ENCODE measurements at places on chromosomes 13 and 19.

GRCh38 chr19:17748884-17749638 is 2.2 kb upstream of the FCHO1 start:
- DNase-seq = no peak

GRCh38 chr13:51581148-51581820 is 3.0 kb upstream of the WDFY2 start:
- no peak for DNase-seq

- no peak for DNase-seq
Observed at GRCh38 chr13:110811771-110812120, 98.2 kb downstream of the ING1 start.

DNA sequence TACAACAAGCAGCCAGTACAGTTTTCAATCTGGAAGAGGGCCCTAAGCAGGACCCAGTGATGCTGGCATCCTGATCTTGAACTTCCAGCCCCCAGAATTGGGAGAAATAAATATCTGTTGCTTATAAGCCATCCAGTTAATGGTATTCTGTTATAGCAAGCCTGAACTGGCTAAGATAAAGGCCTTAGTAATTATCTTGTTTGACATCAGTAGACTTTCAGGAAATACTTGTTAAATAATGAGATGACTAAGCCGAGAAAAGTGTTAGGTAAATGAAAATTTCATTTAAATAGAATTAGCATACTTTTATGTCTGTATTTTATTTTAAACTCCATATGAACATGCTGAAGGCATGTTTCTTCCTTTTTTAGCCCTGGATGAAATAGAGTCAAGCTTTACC is 188.2 kb downstream of the OLFM4 start:
- DNase-seq = no peak

DNA sequence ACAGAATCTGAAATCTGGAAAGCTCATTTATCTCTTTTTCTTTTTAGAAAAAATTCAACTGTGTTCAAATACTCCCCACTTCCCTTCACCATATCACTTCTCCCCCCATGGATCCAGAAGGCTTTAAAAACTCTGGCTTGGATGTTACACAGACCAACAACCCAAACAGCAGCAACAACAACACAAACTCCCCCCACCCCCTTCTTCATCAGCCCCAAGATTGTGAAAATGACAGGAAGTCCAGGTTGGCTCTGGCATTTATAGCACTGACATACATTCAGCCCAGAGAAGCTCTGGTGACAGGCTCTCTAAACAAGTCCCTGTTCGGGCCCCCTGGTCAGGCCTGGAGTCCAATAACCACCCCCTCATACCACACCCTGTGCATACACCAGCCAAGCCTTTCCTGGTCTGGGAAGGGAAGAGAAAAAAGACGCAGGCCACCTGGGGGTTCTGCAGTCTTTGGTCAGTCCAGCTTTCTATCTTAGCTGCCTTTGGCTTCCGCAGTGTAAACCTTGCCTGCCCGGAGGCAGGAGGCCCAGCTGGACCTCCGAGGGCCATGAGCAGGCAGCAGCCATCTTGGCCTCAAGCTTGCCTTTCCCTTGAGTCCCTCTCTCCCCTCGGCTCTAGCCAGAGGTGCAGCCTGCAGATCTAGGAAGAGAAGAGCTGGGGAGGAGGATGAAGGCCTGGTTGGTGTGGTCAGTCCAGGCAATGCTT is 6.8 kb downstream of the CDX2 start:
- DNase-seq = no peak

DNA sequence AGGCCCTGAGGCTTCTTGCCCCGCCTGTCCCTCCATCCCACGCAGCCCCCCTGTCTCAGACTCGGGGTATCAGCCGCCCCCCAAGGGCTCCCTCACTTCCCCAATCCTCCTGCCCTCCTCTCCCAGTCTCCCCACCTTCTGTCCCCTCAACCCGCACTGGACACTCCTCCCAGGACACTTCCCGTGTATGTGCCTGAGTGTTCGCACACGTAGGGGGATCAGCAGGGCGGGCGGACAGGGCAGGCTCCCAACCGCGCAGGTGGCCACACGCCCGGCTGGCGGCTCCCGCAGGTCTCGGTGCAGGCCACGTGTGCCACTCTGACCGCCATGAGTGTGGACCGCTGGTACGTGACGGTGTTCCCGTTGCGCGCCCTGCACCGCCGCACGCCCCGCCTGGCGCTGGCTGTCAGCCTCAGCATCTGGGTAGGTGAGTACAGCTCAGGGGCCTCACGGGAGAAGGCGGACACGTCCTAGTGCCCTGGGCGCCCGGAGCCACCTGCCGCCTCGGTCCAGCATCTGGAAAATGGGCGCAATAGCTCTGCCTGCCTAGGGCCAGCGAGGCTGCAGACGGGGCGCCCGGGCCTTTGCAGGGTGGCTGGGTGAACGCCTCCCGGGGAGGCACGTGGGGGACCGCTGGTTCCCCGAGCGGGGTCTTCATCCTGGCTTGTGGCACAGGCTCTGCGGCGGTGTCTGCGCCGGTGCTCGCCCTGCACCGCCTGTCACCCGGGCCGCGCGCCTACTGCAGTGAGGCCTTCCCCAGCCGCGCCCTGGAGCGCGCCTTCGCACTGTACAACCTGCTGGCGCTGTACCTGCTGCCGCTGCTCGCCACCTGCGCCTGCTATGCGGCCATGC is 2.3 kb downstream of the KISS1R start:
- DNase-seq = no peak

DNA sequence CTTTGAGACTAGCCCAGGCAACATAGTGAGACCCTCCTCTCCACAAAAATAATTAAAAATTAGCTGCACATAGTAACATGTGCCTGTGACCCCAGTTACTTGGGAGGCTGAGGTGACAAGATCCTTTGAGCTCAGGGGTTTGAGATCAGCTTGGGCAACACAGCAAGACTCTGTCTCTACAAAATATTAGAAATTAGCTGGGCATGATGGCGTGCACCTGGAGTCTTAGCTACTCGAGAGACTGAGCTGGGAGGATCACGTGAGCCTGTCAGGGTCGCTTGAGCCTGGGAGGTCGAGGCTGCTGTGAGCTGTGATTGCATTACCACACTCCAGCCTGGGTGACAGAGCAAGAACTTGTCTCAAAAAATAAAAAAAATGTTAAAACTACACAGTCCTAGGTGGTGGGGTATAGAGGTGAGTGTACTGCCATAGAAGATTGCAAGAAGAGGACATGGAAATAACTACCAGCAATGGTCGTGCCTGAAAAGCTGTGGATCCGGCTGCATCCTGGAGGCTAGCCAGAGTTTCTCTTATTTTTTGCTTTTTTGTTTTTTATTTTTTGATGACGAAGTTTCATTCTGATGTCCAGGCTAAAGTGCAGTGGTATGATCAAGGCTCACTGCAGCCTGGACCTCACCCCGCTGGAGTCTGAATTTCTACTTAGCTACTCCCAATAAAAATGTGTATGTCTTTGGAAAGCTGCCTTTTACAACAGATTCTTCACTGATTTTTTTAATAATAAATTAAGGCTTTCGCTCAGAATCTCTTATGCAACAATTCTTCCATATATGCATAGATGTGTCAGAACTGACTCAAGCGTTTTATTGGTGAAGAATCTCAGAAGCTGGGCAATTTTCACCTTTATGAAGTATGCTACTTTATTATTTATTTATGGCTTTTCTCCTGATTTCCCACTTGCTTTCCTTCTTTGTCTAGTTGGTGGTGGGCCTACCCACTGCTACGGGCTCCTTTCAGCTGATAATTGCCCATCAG is 393.8 kb downstream of the TSHZ3 start:
- no peak for DNase-seq

DNA sequence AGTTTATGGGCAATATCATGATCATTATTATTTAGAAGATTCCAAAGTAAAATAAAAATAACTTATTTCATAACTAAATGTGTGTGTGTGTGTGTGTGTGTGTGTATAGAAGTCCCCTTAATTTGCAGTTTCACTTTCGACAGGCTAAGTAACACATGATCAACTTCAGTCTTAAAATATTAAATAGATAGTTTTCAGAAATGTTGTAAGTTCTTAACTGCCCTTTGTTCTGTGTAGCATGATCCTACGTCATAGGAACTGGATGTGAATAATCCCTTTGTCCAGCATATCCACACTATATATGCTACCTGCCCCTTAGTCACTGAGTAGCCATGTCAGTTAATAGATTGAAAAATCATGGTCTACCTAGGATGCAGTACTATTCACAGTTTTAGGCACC is 1863.5 kb upstream of the PCDH20 start:
- no peak for DNase-seq

GRCh38 chr19:46144756-46145155 is 3.3 kb upstream of the IGFL2 start:
- no peak for DNase-seq

- no peak for DNase-seq
Observed at GRCh38 chr19:47652285-47652684, 43.4 kb downstream of the BICRA start.

DNA sequence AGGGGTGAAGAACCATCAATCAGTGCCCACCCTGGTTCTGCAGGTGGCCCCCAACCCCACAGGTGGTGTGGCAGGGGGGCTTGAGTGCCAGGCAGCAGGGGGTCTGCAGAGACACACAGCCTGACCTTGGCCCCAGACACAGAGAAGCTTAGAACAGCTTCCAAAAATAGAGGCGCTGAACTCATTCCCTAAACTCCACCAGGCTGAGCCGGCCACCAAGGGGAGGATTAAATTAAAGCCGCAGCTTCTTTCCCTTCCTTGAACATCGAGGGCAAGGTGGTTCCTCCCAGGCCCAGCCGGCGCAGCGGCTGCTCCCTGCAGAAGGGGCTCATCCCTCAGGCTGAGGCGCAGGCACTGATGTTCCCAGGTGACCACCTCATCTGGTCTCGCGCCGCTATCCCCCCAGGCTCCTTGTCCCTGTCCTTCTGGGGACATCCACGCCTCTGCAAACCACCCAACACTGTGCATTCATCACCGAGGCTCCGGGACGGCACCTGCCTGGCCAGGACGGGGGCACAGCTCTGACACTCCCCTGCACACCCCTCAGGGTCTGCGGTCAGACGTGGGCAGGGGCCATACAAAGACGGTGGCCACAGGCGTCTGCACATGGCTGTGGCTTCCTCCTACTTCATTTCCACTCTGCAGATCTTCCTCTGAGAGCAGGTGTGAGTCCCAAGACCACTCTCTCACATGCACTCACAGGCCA is 30.9 kb downstream of the LAMP1 start:
- no peak for DNase-seq

- no peak for DNase-seq
Observed at GRCh38 chr19:41192574-41193429, at the start of gene CYP2S1. Gene CYP2S1 (plus strand): TSS chr19:41193219. CDS start chr19:41193265, 46 bp downstream.

- DNase-seq = no peak
Observed at GRCh38 chr13:81021284-81021840, 680.4 kb upstream of the SPRY2 start.

- DNase-seq = no peak
Observed at GRCh38 chr13:84641491-84641890, 759.2 kb upstream of the SLITRK1 start.

DNA sequence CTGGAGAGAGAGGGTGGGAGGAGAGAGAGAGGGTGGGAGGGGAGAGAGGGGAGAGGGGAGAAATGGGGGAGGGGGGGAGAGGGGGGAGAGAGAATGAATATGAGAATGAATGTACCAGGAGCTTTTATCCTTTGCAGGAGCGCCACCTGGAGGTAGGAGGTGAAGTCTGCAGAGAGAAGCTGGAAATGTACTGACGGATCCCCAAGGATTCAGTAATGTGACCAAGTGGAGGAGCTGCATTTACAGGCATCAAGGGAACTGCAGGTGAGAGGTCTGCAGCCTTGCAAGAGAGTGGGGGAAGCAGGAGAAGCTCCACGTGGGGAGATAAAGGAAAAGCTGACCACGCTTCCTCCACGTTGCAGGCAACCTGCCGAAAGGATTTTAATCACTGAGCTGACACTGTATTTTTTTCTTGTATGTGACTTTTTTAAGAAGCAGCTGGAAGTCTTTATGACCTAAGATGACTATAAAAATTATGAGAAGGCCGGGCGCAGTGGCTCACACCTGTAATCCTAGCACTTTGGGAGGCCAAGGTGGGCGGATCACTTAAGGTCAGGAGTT is 33.7 kb downstream of the VSTM1 start:
- DNase-seq = peak; percentile 50

GRCh38 chr13:99193152-99193551 is 7.5 kb upstream of the UBAC2 start:
- DNase-seq = no peak

- DNase-seq = no peak
Observed at GRCh38 chr13:66312312-66313087, 917.6 kb downstream of the PCDH9 start.

- DNase-seq = no peak
Observed at GRCh38 chr13:33636243-33636642, 181.7 kb upstream of the RFC3 start.

- DNase-seq = no peak
Observed at GRCh38 chr13:35599384-35599783, 122.9 kb upstream of the MAB21L1 start.

- no peak for DNase-seq
Observed at GRCh38 chr13:76132532-76132931, 496.4 kb downstream of the LMO7 start.

DNA sequence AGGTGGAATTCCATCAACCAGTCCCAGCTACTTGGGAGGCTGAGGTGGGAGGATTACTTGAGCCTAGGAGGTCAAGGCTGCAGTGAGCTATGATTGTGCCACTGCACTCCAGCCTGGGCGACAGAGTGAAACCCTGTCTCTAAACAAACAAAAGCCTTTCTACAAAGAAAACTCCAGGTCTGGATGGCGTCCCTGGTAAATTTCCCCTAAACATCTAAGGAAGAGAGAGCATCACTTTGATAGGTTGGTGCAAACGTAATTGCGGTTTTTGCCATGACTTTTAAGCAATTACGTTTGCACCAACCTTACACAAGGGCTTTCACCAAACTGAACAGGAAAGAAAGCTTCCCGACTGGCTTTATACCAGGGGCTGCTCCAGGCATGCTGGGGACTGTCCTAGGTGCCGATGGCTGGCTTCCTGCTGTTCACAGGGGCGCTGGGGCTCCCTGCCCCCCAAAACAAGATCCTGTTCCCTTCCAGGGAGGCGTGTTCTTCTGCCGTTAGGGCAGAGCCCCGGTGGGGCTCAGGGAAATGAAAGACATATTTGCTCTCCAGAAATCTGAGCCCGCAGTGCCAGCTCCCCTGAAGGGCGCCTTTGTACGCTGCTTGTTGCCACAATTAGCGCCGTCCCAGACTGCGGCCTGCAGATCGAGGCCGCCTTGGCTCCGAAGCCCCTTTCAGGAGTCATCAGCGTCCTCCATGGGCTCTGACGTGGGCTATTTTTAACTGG is 38.7 kb upstream of the KLF2 start:
- DNase-seq = no peak

DNA sequence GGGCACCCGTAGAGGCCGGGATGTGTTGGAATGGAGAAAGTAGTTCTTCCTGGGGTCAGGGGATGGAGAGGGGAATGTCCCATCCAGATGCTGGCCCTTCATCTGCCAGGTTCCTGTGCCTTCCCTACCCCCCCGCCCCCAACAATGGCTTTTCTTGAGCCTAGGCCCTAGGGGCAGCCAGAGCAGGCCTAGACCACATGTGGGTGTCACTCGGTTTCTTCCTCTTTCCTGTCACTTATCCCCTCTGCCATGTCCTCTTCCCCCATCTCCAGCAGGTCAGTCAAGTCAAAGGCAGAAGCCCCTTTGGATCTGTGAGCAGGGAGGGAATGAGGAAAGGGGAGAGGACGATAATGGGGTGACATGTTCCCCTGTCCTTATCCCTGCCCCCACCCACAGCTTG is 36.4 kb downstream of the LYL1 start:
- DNase-seq = no peak

GRCh38 chr19:30228835-30229524 is 143.2 kb upstream of the ZNF536 start:
- no peak for DNase-seq

- DNase-seq = no peak
Observed at GRCh38 chr13:111789011-111789410, 277.9 kb upstream of the SOX1 start.
